Activated naive CD4-positive, alpha-beta T cell treated with anti-CD3 and anti-CD28 coated beads for 36 hours (primary cell): ENCODE measurements at places on chromosomes 6 and 20. TPM values are rescaled to one million over a fixed set of nuclear protein-coding genes. Genes with fewer than 3 reads are reported as not detected.

The HDDC2 gene
- 117 TPM for total RNA-seq

The SYCP2 gene
- 1.2 TPM for total RNA-seq

The OTOR gene
- total RNA-seq = not detected

The PRSS35 gene
- not detected for total RNA-seq

The MYLK4 gene
- total RNA-seq = not detected

The SH3BGRL2 gene
- 0.76 TPM for total RNA-seq

The PRDM13 gene
- total RNA-seq = not detected

The SNPH gene
- 6.7 TPM for total RNA-seq

The HM13 gene
- total RNA-seq = 69.4 TPM

The MUCL3 gene
- total RNA-seq = not detected

The SPEF1 gene
- not detected for total RNA-seq

The SYCP2L gene
- not detected for total RNA-seq

The CLPSL2 gene
- total RNA-seq = not detected

The NNAT gene
- total RNA-seq = 0.50 TPM

The LHFPL5 gene
- not detected for total RNA-seq

The TRIM10 gene
- total RNA-seq = 0.19 TPM

DNA sequence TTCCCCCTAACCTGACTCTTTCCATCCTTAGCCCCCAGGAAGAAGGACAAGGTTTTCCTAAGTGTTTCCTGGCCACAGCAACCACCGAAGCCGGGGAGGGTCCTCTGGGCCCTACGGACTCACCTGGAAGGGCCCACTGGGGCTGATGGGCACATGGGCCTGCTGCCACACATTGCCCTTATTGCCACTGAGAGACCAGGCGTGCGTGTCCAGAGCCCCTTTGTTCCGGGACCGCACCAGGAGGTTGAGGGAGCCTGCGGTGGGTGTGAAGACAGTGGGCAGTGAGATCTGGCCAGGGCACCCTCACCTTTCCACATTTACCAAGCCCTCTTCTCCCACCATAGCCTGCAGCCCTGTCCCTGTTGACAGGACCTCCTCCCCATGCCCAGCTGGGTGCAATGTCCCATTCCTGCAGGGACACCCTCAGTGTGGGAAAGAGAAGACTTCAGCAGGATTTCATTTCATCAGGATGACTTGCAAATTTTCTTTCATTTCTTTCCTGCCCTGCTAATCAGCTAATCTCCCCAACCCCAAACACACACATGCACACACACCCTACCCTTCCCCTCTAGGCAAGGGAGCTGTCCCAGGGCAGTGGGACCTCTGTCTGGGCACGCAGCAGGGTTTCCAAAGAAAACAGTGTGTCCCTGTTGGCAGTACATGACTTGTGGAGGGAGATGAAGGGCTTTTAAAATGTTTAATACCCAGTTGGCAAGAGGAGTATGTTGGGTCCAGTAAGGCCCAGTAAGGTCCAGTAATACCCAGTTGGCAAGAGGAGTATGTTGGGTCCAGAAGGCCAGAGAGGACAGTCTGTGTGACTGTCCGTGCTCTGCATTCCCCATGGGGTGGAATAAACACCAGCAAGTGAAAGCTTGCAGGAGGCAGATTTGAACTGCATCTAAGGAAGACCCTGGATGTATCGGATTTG is 59.0 kb downstream of the MDGA1 start:
- DNase-seq = no peak
- H3K27me3 ChIP-seq = no peaks in the 10 kb centered on the region
- H3K27ac ChIP-seq = no peak overlapping the region
- H3K4me3 ChIP-seq = no peak overlapping the region

GRCh38 chr20:4167261-4168021 is 152.1 kb upstream of the RNF24 start:
- H3K36me3 ChIP-seq = no peaks in the 10 kb centered on the region
- peaks cover 22% of the 10 kb centered on the region for H3K4me1 ChIP-seq
- no peak for DNase-seq
- H3K27me3 ChIP-seq = no peaks in the 10 kb centered on the region
- H3K4me3 ChIP-seq = no peak overlapping the region

- H3K4me1 ChIP-seq = no peaks in the 10 kb centered on the region
- H3K27ac ChIP-seq = no peak overlapping the region
- no peak overlapping the region for H3K4me3 ChIP-seq
- H3K36me3 ChIP-seq = peaks cover 2% of the 10 kb centered on the region
- H3K27me3 ChIP-seq = peaks cover 26% of the 10 kb centered on the region
- DNase-seq = no peak
These were observed 750 bp upstream of the PAK5 start for GRCh38 chr20:9839626-9840025.

- no peaks in the 10 kb centered on the region for H3K27me3 ChIP-seq
- peak overlapping the region; percentile 93 for H3K4me3 ChIP-seq
- DNase-seq = no peak
These were observed 886 bp downstream of the ROMO1 start for GRCh38 chr20:35699957-35700624.

- no peaks in the 10 kb centered on the region for H3K36me3 ChIP-seq
- no peak for DNase-seq
- no peaks in the 10 kb centered on the region for H3K27me3 ChIP-seq
- H3K27ac ChIP-seq = no peak overlapping the region
These were observed 44.7 kb downstream of the PLAGL1 start for GRCh38 chr6:143963158-143963919.

GRCh38 chr6:113149511-113149910 is 707.6 kb upstream of the MARCKS start:
- H3K36me3 ChIP-seq = no peaks in the 10 kb centered on the region
- no peaks in the 10 kb centered on the region for H3K27me3 ChIP-seq
- H3K4me1 ChIP-seq = no peaks in the 10 kb centered on the region
- H3K27ac ChIP-seq = no peak overlapping the region
- no peak overlapping the region for H3K4me3 ChIP-seq

GRCh38 chr6:104218116-104218515 is 641.6 kb downstream of the HACE1 start:
- no peaks in the 10 kb centered on the region for H3K4me1 ChIP-seq
- no peak overlapping the region for H3K27ac ChIP-seq
- H3K27me3 ChIP-seq = no peaks in the 10 kb centered on the region
- H3K36me3 ChIP-seq = no peaks in the 10 kb centered on the region
- DNase-seq = no peak

DNA sequence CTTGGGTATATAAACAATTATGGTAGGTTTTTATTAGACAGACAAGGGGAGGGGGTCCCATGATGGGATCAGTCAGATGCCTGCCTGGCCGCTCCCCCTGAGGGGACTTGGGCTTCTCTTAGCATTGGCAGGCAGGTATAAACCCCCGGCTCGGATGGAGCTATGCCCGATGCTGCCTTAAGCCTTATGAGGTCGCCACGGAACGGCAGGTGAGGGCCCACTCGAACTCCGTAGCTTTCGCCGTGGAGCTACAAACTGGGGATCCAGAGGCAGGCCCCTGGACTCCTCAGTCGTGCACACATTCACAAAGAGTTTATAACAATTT is 148.8 kb downstream of the TRIM27 start:
- H3K36me3 ChIP-seq = peaks cover 9% of the 10 kb centered on the region
- H3K27ac ChIP-seq = no peak overlapping the region
- H3K4me3 ChIP-seq = peak overlapping the region; percentile 13

- peaks cover 5% of the 10 kb centered on the region for H3K4me1 ChIP-seq
- H3K4me3 ChIP-seq = no peak overlapping the region
- H3K36me3 ChIP-seq = no peaks in the 10 kb centered on the region
- no peaks in the 10 kb centered on the region for H3K27me3 ChIP-seq
- DNase-seq = peak; percentile 67
These were observed 12.9 kb upstream of the ZNF343 start for GRCh38 chr20:2521369-2522305.

DNA sequence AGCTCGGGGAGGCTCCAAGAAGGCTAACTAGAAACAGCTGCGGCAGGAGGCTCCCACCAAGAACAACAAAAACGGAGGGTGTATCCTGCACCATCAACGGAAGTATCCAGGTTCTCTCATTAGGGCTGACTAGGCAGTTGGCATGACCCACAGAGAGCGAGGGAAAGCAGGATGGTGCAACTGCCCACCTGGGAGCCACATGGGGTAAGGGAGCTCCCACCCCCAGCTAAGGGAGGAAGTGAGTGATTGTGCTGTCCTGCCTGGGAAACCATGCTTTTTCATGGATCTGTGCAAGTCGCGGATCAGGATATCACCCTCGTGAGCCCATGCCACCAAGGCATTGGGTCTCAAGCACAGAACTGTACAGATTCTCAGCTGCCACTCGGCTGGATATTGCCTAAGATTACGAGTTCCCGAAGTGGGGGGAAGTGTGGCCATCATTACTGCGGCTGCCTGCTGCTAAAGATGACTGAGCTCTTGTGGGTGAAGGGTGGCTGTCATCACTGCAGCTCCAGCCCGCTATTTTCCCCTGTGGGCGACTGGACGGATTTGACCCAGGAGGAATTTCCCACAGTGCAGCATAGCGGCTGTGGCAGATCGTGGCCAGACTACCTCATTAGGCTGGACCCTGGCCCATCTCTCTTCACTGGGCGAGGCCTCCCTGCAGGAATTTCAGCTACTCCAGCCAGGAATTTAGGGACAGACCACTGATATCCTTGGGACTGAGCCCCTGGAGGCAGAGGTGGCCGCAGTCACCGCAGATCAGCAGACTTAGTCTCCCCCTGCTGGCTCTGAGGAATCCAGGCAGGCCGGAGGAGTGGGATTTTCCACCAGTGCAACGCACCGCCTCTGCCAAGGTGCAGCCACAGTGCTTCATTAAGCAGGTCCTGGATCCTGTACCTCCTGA is 515.7 kb downstream of the FRK start:
- H3K4me1 ChIP-seq = no peaks in the 10 kb centered on the region
- H3K36me3 ChIP-seq = no peaks in the 10 kb centered on the region
- H3K4me3 ChIP-seq = no peak overlapping the region

DNA sequence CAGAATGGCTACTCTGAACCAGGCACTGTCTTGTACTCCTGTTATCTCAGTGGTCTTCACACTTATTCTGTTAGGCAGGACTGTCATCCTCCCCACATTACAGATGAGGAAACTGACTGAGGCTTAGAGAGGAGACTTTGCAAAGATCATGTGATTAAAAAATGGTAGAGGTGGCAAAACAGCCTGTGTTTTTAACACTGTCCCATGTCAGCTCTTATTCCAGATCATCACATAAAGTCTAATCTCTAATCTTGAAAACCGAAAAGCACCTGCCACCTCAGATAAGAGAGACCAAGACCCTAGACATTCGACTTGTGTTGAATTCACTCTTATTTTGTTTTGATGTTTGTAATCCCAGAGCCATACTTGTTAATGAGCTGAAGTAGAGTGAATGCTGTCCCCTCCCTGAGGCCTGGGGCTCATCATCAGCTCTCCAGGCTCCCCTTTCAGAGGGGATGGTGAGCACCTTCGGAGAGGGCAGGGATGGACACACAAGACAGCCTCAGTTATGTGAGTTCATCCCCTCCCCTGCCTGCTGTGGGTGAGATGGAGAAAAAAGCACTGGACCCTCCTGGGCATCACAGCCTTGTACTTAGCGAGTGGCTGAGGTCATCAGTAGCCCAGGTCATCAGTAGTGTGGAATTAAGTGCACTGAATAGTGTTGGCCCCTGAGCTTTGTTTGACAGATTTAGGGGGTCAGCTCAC is 30.6 kb downstream of the MTHFD1L start:
- no peak for DNase-seq
- H3K36me3 ChIP-seq = peaks cover 57% of the 10 kb centered on the region
- H3K27ac ChIP-seq = no peak overlapping the region
- peaks cover 26% of the 10 kb centered on the region for H3K4me1 ChIP-seq
- H3K4me3 ChIP-seq = no peak overlapping the region
- H3K27me3 ChIP-seq = no peaks in the 10 kb centered on the region

DNA sequence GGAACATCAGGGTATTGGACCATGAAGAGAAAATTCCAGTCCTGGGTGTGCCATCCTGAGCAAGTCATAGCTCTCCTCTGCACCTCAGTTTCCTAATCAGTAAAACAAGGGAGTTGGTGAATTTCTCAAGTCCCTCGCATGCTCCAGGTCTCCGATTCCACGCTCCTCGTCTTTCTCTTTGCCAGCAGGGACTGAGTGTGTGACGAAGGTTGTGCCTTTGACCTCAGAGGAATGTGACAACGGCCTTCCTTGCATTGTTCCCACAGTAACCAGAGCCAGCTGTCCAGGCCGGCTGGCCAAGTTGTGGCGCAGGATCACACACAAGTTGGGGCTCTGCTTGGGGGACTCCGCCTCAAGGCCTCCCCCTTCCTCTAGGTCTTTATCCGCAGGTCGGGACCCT is 217.3 kb downstream of the ATXN1 start:
- no peaks in the 10 kb centered on the region for H3K27me3 ChIP-seq
- no peak overlapping the region for H3K27ac ChIP-seq

- H3K27me3 ChIP-seq = no peaks in the 10 kb centered on the region
- H3K4me3 ChIP-seq = peak overlapping the region; percentile 96
- H3K27ac ChIP-seq = peak overlapping the region; percentile 90
- H3K4me1 ChIP-seq = peaks cover 46% of the 10 kb centered on the region
- peak; percentile 40 for DNase-seq
These were observed 417 bp downstream of the VAPB start for GRCh38 chr20:58389324-58389967.

- no peaks in the 10 kb centered on the region for H3K36me3 ChIP-seq
- peaks cover 12% of the 10 kb centered on the region for H3K27me3 ChIP-seq
- H3K4me1 ChIP-seq = peaks cover 17% of the 10 kb centered on the region
- no peak overlapping the region for H3K27ac ChIP-seq
These were observed 6.6 kb upstream of the SOX18 start for GRCh38 chr20:64055893-64056638.

DNA sequence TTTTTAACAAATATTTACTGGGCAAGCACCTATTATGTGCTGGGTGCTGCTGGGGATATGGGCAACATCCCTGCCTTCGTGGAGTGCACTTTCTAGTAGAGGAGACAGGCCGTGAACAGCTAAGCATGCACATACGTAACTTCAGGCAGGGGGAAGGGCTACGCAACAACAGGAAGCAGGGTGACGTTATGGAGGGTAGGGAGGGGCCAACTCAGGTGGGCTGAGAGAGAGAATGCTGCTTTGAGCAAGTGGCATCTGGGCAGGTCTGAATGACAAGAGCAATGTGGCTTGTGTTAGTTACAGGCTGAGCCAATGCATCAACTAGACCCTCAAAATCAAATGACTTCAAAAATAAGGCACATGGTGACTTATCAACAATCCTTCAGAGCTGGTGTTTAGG is 112.1 kb downstream of the CDC5L start:
- no peaks in the 10 kb centered on the region for H3K27me3 ChIP-seq
- DNase-seq = no peak

DNA sequence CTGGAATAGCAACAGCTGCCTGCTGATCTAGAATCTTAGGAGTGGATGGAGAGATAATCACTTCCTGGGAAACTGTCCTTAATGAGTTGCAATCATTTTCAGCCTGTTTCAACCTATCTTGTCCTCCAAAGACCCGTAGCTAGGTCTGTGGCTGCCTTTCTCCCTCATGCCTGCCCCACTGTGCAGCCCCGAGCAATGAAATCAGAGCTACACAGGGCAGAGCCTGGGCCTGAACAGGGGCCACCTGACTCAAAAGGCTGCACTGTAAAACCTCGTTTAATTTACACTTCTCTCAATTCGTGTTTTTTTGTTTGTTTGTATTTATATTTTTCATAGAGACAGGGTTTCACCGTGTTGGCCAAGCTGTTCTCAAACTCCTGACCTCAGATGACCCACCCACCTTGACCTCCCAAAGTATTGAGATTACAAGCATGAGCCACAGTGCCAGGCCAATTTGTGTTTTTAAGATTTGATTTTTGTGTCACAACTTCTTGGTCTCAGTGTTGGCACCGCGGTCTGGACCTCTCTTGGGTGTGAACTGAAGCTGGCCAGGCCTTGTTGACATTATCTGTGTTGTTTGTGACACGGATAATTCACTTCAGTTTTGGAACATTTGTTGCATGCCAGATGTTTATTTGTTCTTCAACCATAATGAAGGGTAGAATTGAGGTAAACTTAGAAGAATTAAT is 21.5 kb downstream of the GGTLC1 start:
- DNase-seq = no peak
- H3K27ac ChIP-seq = no peak overlapping the region
- peaks cover 2% of the 10 kb centered on the region for H3K36me3 ChIP-seq

GRCh38 chr6:135162678-135163439 is 18.2 kb upstream of the MYB start:
- H3K4me1 ChIP-seq = peaks cover 58% of the 10 kb centered on the region
- H3K4me3 ChIP-seq = no peak overlapping the region
- peak overlapping the region; percentile 77 for H3K27ac ChIP-seq
- H3K27me3 ChIP-seq = no peaks in the 10 kb centered on the region
